ENCODE measurements at places on chromosomes 7 and 10.

DNA sequence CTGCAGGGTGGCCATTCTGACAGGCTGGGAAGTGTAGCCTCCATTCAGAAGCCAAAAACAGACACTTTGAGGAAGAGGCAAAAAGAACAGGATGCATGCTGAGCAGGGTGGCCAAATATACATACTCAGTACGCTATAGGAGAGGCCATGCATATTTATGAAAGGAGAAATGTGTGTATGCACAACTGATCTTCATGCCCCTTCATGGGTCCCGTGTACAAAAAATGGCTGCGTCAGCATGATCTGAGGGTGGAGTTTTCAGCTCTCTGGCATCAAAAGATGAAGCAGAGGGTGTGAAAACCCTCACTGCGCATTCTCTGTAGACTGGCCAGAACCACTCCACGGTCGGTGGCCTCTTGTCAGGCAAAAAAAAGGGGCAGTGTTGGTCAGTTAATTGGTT is 35.5 kb upstream of the OIT3 start:
- DNase-seq: no peak

GRCh38 chr10:112448888-112449287 is 1.9 kb downstream of the VTI1A start:
- DNase-seq: no peak

DNA sequence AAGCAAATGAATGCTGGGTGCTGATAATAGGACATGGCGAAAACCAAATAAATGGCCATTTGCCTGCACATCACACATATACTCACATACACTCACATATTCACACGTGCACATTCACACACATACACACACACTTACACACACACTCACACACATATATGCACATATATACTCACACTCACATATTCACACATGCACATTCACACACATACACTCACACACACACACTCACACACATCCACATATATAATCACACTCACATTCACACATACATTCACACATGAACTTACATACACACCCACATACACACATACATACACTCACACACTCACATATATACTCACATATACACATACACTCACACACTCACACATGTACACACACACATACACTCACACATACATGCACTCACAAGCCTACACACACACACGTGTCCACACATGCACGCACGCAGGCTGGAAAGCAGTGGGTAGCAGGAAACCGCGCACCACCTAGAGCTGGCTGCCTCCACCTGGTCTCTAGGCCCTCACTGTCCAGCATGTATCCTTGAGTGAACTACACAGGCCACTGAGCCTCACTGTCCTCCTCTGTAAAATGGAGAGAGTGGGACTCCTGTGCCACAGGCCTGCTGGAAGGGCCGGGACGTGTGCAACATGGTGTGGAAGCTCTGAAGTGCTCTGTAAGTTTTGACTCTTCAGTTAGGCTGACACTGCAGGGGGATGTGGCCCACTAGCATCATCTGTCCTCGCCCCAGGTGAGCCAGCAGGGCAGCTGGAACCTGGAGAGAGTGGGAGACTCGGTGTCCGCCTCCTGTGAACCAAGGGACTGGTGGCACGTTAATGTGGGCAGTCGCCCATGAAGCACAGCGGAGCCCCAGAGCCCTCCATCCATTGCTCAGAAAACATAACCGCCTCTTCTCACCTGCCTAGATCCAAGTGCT is 14.9 kb downstream of the TMEM72 start:
- DNase-seq: no peak

- no peak for DNase-seq
Measured at GRCh38 chr10:116536810-116537209, 8.9 kb upstream of the PNLIP start.

GRCh38 chr10:59020502-59020901 is 155.9 kb upstream of the PHYHIPL start:
- no peak for DNase-seq

GRCh38 chr7:151837285-151838042 is 39.5 kb downstream of the PRKAG2 start:
- no peak for DNase-seq

DNA sequence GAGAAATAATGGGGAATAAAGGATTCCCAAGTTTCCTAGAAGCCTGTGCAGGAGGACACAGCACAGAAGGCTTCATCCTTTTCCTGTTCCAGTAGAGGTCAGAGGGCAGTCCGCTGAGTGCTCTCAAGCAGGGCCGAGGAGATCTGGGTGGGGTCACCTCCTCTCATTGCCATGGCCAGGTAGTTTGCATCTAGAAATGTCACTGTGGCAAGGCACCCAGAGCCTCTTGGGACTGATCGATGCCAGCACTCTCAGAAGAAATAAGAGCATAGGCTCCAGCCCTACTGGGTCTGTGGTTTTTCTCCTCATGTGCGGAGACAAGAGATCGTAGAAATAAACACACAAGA is 7.9 kb downstream of the NUB1 start:
- no peak for DNase-seq

- DNase-seq: no peak
Measured at GRCh38 chr7:134313543-134313942, 3.2 kb downstream of the SLC35B4 start.

DNA sequence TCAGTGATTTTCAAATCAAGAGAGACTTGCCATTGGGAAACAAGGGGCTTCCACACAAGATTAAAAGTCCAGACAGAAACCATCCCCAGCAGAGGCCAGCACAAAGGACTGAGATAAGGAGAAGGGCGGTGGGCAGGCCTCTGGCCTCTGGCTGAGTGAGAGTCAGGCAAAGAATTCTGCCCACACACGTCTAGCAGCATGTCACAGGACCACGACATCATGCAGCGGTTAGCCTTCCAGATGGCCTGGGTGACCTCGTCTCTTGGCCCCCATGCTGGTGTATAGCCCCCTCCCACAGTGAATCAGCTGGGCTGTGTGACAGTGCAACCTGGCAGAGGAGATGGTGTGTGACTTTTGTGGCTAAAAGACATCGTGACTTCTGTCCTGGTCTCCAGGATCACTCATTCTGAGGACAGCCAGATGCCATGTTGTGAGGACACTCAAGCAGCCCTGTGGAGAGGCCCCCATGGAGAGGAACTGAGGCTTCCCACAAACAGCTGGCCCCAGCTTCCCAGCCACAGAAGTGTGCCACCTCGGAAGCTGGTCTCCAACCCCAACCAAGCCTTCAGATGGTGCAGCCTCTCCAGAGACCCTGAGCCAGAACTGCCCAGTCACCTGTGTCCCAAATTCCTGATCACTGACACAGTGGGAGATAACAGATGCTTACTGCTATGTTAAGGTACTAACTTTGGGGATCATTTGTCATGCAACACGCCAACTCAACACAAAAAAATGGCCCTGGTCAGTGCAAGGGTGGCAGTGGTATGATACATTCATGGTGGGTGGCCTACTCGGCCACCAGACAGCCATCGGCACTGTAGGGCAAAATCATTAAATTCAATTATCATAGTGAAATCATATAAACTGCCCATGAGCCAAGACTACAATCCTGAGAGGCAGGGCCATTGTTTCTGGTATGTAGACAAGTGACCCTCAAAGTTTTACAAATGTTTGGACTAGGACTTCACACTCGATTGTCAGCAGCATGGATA is 73.2 kb downstream of the TNS3 start:
- DNase-seq: peak; percentile 35

DNA sequence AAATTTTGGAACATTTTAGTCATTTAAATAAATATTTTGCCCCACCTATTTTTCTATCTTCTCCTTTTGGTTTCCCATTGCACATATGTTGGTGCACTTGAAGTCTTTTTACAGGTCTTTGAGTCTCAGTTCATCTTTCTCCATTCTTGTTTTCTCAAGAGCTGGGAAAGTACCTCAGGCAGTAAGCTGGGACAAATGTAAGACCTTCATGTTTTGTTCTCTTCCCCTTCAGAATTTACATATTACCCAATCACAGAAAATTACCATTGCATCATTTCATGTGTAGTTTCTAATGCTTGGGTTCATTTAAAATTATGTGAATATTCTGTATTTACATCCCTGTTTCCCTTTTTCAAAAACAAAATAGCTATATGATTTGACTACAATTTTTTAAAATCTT is 1150.0 kb upstream of the POT1 start:
- DNase-seq: no peak

- no peak for DNase-seq
Measured at GRCh38 chr7:12619461-12620069, 49.0 kb downstream of the SCIN start.

DNA sequence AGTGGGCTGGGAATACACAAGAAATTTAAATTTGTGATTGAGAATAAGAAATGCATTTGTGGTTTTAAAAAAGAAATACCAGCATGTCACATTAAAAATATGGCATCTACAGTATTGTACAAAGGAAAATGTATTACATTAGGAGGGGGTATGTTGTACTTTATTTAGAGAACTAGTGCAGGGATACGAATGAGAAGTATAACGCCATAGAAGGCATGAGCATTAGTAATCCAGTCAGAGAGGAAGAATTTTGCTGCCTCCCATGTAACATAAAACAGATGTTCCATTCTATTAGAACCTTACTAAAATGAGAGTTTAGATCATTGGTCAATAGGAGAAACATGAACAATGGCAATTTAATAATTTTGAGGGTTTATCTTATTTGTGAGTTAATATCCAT is 182.2 kb downstream of the ADK start:
- DNase-seq: peak; percentile 89

DNA sequence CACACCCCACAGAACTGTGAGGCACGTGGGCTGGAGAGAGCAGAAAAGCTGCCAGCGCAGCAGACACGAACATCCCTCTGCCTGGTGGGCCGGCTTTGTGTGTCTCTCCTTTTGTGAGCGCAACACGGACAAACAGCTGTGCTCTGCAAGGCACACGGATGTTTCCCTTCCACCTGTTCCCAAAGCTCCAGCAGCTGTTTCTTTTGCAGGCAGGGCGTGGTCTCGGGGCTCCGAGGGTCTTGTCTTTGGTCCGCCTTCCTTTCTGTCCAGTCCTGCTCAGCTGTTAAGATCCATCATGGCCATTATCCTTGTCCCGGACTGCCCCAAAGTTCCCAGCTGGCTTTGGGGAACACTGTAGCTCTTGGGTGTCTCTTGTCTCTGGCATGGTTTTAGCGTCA is 32.7 kb upstream of the SH2B2 start:
- DNase-seq: no peak

GRCh38 chr10:120646738-120647456 is 189.9 kb downstream of the PLPP4 start:
- DNase-seq: no peak

GRCh38 chr10:20601941-20602461 is 295.1 kb downstream of the NEBL start:
- no peak for DNase-seq

- DNase-seq: no peak
Measured at GRCh38 chr10:102701272-102701671, 12.9 kb downstream of the ARL3 start.

DNA sequence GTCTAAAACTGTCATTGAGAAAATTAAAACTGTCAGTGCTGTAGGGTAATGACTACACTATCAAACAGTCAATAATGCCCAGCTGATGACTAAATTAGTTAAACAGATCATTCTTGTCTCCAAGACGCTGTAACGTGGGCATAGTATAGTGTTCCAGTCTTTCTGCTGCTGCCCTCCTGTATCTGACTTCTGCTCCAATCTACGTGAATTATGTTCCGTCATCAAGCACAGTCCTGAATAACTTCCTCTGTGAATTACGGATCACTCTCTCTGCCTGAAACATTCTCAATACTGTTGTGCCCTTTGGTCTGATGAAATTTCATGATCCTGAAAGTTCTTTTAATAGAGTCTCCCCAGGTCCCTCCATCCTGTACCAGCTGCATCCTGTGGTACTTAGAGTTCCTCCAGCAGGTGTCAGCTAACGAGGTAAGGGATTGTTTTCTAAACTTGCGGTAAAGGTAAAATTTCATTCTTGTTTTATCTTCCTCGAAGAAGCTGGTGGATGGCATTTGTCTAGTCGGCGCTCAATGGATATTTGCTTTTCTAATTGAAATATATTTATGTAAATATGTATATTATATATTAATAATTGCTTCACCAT is 393.5 kb upstream of the ADARB2 start:
- no peak for DNase-seq

DNA sequence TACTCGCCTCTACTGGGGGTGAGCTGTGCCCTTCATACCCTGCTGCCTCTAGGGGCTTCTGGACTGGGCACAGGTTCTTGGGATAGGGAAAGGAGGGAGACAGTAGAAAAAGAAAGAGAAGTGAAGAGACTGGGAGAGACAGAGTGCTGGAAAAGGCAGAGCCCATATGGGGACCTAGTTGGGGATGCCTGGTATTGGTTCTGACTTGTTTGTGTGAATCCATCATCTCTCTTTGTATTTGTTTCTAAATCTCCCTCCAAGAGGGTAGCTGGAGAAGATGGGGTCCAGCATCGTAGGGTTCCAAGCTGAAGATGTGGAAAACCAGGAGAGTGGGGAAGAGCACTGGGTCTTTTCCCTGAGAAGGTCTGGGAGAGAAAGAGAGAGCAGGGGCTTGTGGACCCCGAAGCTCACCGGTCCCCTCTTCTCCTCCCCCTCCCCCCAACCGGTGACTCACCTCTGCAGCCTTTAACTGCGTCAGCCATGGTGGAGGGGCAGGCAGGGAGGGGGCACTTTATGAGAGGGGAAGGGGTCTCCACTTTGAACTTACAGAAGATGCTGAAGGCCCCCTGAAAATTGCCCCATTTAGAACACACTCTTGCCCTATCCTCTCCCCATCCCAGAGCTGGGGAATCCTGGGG is 3.2 kb upstream of the VGF start:
- no peak for DNase-seq

- no peak for DNase-seq
Measured at GRCh38 chr10:90328896-90329295, 528.9 kb downstream of the HTR7 start.

GRCh38 chr7:5690931-5691473 is 90.5 kb downstream of the RNF216 start:
- peak; percentile 66 for DNase-seq

GRCh38 chr10:76085817-76086167 is 654.4 kb downstream of the LRMDA start:
- DNase-seq: no peak

DNA sequence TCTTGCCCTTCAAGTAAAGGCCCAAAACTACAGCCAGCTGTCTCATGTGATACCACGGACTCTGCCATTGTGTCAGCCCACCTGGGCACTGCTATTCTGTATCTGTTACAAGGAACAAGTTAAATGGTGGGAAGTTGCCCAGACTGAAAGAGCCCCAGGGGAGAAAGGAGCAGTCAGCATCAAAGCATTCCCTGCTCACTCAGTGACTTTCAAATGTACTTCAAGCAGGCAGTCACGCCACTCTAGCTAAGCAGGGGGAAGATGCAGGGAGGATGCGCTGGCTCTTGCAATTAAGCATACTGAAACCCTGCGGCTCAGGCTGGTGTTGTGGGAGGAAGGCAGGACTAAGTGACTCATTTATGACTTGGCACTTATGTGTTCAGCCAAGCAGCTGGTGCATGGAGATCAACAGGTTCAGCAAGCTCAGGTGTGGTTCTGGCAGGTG is 1249.6 kb downstream of the TYW1 start:
- no peak for DNase-seq

- DNase-seq: peak; percentile 28
Measured at GRCh38 chr10:117590101-117590875, 47.7 kb downstream of the EMX2 start.

DNA sequence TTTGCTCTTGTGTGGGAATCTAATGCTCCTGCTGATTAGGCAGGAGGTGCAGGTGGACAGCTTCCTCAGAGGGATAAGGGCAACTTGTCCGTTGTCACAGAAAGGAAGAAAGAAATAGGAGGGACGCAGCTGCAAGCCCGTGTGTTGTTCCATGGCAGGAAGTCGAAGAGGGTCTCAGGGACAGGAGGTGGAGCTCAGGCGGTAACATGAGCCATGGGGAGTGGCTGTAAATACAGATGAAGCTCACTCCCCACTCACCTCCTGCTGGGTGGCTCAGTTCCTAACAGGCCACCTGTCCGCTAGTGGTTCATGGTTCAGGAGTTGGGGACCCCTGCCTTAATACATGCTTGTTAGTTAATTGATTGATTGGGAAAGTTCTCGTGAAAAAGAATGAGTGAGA is 101.7 kb upstream of the SFMBT2 start:
- DNase-seq: no peak
